ENCODE measurements at places on chromosomes 7 and 10.
A peak's percentile ranks its signal among the peaks of the same experiment; 100 is the strongest.

DNA sequence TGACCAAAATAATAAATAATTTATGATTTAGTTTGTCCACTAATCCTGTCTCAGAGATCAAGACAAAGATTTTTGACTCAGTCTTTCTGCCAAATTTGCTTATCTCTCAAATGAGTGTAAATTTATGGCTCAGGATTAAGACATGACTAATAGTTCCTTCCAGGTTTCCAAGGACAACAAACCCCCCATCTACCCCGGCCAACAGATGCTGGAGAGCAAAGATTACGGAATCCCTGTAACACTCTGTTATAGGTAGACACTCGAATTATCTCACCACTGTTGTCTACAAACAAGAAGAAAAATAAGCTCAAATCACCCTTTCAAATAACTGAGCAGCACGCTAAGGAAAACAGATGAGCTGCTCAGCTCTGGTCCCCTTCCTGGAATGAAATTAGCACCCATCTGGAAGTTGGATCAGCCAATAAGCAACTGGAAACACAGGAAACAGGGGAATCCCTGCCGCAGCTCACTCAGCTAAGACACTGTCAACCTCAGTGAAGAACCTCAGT, 56.8 kb upstream of the SVIL start:
- no peak for DNase-seq

DNA sequence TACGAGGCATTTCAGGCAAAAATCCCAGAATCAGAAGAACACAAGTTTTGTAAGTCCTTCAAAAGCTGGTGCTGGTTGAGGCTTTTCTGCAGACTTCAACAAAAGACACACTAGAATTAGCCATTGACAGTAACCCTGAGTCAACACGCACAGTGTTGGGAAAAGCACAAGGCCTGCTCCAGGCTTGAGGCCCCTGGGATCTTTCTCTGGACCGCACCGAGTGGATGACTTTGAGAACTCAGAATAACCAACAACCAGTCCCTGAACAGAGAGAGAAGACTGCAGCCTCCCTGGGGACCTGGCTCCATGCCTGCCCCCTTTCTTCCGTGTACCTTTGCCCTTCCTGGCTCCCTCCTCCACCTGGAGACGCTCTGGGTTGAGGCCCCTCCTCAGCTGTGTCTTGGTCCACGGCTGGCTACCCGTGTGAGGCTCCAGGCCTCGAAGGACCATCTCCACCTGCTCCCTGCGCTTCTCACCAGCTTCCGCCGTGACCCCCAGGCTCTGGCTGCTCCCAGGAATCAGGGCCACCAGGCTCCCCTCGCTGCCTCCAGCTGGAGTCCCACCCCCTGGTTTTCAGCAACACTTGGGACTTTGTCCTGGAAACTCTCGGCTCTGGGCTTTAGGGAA, 28.4 kb downstream of the DIP2C start:
- DNase-seq, result no peak

GRCh38 chr10:11143242-11143641, 125.6 kb downstream of the CELF2 start:
- DNase-seq, result no peak

DNA sequence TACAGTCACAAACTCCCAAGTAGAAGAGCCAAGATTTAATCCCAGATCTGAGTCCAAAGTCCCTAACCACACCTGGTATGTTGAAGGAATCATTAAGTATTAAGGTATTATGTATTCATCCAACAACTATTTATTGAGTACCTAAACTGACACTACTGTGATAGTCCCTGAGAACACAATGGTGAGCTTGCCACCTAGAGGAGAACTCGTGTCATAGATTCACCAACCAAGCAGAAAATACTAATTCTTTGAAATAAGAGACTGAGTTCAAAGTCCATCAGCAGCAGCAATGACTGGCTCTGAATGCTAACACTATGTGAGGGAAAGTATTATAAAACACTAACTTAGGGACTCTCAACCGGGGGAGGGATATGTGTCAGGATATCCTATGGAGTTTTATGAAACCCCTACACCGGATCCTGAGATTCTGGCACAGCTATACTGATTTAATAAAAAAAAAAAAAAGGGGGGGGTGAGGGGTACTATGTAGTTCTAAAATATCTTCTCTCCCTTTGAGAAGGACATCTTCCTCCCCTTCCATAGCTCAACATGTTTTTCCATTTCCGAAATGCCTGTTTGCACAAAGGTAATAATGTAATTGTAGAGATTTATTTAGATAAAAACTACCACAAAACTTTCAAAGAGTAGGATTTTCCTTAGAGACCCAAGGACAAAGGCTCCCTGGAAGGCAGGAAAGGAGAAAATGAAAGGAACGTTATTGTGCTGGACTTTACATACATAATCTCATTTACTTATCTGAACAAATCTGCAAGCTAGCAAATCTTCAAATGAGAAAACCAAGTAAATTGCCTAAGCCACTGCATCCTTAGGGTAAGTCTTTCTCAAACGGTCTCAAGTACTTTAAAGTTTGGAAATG, 1.6 kb downstream of the NCOA4 start:
- no peak for DNase-seq

DNA sequence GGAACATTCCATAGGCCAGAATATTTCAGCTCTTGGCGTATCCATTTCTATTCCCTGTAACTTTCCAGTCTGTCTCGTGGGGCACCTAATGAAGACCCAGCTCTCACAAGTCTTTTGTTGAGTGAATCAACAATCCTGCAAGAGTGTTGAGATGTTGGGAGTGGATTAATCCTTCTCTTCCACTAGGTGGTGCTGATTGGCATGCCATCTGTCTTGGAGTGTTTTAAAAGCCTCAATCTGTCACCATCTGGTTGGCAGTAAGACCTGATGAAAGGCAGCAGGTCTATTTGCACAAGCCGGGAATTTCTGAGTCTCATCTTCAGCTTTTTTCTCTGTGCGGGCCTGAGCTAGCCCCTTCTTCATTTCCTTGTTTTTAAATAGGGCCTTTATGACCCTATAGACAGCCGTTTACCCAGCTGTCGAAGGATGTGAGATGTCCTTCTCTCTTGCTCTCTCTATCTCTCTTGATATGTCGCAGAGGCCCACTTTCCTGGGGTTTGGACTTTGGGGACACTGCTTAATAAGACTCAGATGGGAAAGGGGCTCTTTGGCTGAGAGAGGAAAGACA, 180.5 kb downstream of the ZNF365 start:
- DNase-seq, result no peak

DNA sequence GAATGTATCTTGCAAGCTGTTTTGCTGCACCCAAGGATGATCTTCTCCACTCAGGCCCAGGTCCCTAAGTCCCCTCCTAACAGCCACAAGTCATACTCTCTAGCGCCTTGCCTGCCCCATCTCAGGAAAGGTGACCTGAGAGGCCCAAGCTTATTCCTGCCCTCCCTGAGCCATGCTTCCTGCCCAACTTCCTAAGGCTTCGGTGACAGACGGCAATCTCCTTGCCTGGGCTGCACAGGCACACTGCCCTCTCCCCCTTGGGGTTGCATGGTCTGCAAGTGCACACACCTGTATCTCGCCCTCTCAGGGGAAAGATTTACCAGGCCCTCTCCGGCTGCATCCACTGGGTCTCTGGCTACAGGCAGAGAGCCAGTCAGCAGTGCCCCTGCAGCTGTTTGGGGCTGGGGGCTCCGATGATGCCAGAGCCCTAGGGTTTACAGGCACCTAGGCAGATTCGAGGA, 771 bp upstream of the ADIRF start:
- DNase-seq, result no peak

GRCh38 chr7:13416071-13416470, 573.4 kb downstream of the ETV1 start:
- no peak for DNase-seq

GRCh38 chr7:95871075-95871848, 98.9 kb downstream of the DYNC1I1 start:
- DNase-seq, result no peak

GRCh38 chr10:24979685-24980084, 27.3 kb upstream of the PRTFDC1 start:
- DNase-seq, result no peak

- peak; percentile 69 for DNase-seq
These were observed at the start of gene CCDC126 for GRCh38 chr7:23597094-23598091. Gene CCDC126, plus strand, starts transcription at chr7:23597382. Its CDS starts 13,934 bp downstream, at chr7:23611316.

GRCh38 chr7:18770154-18770811, 274.7 kb downstream of the HDAC9 start:
- no peak for DNase-seq

DNA sequence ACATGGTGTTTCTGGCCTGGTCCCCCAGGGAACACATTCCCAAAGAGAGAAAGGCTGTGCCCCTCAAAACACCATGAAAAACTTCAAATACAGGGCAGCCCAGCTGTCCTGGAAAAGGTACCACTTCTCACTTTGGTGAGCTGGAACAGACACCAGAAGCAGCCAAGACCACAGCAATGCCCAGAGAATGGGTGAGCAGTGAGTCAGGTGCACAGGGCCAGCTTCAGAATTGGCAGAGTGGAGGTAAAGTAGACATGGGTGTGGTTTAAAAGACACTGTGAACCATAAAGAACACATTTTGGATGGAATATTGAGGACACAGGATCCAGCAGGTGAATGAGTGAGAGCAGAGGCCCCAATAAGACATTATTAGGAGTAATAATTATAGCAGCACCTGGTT, 51.3 kb downstream of the FAM13C start:
- DNase-seq, result no peak

DNA sequence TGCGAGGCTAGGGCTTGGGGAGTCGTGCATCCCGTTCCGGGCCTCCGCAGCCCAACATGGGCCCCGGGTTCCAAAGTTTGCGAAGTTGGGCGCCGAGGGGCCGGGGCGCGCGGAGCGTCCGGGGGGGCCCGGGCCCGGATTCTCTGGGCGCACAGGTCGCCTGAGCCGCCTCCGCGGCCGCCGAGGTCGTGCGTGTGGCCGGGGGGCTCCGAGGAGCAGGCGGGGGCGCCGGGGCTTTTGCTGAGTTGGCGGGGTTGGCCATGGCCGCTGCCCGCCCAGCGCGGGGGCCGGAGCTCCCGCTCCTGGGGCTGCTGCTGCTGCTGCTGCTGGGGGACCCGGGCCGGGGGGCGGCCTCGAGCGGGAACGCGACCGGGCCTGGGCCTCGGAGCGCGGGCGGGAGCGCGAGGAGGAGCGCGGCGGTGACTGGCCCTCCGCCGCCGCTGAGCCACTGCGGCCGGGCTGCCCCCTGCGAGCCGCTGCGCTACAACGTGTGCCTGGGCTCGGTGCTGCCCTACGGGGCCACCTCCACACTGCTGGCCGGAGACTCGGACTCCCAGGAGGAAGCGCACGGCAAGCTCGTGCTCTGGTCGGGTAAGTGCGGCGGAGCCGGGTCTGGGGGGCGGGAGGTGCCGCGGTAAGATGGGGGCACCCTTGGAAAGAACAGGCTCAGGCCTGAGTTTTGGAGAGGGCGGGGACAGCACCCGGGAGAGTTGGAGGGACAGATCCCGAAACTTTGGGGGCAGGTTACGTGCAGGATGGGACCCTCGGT, 643 bp downstream of the SMO start:
- no peak for DNase-seq

DNA sequence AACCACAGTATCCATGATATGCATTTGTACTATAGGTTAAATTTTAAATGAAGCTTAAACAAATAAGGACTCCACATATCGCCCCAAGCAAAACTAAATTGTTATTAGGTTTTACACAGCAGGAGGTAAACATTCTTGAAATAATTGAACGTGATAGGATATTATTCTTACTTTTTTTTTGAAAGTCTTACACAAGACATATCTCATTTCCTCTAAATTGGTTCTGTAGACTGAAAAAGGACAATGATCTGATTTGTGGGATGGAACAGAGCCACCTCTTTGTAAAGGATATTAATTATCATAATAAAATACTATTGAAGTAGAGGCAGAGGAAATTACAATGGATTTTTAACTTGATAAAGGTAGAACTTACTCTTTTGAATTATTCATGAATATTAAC, 155.1 kb upstream of the SEMA3D start:
- DNase-seq, result no peak

DNA sequence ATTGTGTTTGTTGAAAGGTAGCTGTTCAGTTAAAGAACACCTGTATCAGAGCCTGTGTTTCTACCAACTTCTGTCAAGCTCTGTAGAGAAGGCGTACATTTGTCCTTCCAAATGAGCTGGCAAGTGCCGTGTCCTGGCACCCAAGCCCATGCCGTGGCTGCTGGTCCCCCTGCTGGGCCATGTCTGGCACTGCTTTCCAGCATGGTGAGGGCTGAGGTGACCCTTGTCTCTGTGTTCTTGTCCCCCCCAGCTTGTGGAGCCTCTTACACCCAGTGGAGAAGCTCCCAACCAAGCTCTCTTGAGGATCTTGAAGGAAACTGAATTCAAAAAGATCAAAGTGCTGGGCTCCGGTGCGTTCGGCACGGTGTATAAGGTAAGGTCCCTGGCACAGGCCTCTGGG, 154.9 kb downstream of the EGFR start:
- DNase-seq, result no peak

- DNase-seq, result no peak
These were observed 63.3 kb downstream of the TMEM26 start for GRCh38 chr10:61389887-61390286.

DNA sequence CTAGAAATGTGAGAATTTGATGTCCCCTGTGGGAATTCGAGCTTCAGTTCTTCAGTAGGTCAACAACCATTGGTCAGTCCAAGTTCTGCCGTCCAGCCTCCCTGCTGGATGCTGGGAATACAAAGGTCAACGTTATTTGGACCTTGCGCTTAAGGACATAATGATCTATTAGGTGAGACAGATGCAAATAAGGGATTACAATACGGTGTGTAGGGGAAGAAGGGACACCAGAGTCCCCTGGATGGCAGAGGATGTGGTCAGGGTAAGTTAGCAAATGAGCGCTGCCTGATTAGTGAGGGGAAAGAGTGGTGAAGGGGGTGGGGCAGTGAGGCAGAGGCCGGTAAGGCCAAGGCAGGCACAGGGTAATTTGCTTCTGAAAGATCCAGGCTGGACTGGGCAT, 16.2 kb downstream of the CCNY start:
- no peak for DNase-seq

- DNase-seq, result no peak
These were observed 13.0 kb upstream of the BAMBI start for GRCh38 chr10:28664369-28664740.

DNA sequence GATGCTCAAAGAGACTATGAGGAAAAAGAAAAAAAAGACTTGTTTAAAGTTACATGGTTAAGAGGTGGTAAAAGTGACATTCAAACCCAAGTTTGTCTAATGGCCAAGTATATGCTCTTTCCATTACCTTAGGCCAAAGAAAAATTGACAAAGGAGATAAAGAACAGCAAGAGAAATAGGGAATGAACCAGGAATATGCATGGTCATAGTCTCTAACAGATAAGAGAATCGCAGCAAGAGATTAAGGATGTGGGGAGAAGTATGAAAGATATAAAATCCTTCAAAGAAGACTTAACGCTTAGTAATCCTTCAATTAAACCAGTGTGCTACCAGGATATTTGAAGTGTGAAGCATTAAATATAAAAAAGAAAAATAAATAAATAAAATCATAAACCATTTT, 23.2 kb upstream of the LRRN3 start:
- no peak for DNase-seq

GRCh38 chr7:14685167-14685566, 217.4 kb downstream of the DGKB start:
- DNase-seq, result no peak

DNA sequence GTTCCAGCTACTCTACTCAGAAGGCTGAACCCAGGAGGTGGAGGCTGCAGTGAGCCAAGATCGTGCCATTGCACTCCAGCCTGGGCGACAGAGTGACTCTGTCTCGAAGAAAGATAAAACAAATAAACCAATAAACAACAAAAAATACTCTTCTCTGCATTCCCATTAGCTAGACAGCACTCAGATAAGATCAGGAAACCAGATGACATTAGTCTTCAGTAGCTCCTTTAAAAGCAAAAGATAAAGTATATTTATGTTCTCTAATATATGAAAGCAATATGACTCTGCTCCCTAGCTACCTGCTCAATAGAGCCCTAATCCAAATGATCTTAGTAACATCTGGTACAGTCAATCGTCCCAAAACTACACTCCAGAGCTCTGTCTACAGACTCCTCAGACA, 212.9 kb downstream of the ELMO1 start:
- DNase-seq, result no peak
